ENCODE measurements at places on chromosomes 7 and 10.

GRCh38 chr10:67788028-67788886 is 49.7 kb downstream of the DNAJC12 start:
- DNase-seq, result peak; percentile 85

DNA sequence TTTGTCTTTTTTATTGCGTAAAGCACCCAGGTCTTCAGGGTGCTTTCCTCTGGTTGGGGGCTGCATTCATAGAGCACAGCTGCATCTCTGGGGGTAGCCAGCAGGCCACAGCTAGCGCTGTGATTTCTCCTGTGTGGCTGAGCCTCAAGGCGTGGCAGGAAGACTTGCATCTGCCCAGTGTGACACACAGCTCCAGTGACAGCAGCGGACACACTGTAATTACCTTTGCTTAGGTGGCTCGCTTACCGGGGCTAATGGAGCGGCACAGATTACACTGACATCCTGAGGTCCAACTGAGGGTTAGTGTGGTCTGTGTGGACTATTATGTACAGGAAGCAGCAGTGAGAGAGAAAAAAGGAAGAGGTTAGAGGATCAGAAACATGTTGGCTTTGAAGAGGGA is 27.1 kb downstream of the ABCB4 start:
- no peak for DNase-seq

- no peak for DNase-seq
Measured at GRCh38 chr7:49773218-49773935, at the start of gene VWC2. Gene VWC2 (plus strand): TSS chr7:49773638. CDS start chr7:49775436, 1,798 bp downstream.

DNA sequence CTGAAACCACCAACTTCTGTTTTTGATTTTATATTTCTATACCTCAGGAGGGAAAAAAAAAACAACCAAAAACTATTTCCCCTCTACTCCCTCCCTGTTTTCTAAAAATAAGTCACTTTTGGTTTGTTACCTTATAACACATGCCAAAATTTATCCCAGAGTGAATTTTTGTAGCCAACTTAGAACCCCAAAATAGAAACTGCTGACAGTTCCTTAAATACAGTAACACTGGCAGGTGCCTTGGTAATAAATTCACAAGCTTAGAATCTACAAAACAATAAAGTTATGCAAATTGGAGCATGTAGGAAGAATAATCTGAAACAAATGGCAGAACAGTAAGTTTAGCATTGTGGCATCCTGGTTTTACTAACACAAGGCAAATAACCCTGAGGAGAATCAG is 165.0 kb upstream of the HDAC9 start:
- no peak for DNase-seq

DNA sequence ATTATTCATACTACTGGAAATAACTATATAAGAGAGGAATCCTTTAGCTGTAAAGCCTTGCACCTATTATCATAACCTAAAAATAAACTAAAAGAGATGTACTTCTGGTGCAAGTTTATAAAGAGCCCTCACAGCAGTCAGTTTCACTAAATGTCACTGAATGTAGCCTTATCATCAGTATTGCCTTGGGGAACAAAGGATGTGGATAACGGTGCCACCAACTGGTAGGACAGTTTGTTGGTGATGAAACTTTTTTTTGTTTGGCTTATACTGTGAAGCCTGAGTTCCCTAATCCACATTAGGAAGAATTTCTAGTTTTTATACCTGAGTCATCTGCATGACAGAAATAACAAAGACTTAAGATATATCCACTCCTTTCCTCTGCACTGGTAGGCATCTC is 117.9 kb upstream of the COL1A2 start:
- peak; percentile 59 for DNase-seq

DNA sequence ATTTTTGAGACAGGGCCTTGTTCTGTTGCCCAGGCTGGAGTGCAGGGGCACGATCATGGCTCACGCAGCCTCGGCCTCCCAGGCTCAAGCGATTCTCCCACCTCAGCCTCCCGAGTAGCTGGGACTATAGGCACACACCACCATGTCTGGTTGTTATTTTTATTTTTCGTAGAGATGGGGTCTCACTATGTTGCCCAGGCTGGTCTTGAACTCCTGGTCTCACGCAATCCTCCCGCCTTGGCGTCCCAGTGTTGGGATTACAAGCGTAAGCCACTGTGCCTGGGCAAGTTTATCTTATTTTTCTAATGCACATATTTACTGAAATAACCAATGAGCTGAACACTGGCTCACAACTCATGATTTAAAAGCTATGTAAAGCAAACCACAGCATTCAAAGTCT is 61.9 kb downstream of the FAM171A1 start:
- no peak for DNase-seq

DNA sequence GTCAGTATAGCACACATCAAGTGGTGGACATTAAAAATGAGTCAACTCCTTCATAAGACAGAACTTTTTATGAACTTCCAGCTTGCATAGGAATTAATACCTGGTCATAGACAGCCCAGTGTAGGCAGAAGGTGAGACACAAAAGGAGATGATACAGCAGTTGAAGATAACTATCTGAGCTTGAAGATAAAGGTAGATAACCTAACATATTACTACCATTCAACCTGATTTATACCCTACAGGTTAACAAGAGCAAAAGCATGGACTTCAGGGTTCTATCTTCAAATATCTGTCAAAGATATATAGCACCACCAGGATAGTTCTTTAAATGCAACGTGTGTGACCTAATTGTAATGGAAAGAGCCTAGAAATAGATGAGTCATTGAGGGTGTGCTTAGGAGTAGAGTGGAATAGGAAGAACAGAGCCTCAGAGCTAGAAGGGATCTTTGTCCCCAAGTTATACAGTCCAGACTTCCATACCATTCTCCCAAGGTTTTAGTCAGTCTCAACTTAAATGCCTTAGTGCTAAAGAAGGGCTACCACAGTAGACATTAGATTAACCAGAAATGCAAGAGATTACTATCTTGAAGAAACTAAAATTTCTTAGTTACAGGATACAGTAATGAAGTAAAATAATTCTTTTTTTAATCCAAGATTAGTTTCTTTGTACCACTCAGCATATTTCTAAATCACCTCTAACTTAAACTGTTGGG is 9.2 kb downstream of the ZNF800 start:
- no peak for DNase-seq

DNA sequence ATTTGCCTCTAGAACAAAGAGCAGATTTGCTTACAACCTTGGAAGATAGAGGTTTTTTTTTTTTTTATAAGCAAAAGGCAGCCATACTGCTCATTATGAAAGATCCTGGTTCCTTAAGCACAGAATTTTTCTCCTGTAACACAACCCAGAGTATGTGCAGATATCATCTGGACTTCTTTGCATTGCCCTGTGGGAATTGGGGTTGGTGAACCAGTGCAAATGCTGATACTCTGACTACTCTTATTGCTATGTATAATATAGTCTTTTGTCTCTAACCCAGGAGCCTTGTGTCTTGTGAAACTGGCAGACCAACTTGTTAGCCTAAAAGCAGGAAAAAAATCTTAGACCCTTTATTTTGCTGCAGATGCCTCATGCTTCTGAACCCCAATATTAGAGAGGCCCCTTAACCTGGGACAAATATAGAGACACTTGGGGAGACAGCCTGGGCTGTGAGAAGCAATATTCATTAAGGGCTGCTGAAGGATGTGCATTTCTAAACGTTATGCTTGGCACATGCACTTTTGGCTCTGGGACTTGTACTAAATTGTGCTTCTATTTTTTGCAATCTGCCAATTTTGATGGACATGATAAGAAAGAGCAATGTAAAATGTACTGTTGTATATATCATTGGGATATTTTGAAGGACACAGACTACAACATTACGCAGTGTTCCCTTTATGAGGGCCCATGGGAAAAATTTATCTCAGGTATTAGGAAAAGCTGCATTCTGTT is 78.9 kb downstream of the ANLN start:
- DNase-seq, result no peak

GRCh38 chr7:122082160-122082559 is 61.9 kb downstream of the AASS start:
- no peak for DNase-seq

DNA sequence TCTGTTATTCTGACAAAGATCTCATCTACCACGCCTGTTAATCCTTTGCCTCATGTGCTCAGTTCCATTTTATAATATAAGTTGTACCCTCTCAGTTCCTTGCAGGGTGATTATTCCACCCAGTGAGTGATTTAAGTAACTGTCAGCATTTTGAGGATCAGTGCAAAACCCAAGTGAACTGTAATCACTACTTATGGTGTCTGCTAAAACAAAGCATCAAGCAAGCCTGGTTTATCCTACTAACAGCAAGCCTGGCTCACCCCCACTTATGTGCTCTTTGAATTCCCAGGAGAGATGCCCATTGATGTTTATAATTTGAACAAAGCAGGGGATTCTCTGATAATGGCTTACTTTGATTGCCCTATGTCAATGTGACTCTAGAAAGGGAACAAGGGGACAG is 186.8 kb upstream of the LRGUK start:
- no peak for DNase-seq

- no peak for DNase-seq
Measured at GRCh38 chr10:118484152-118484871, 111.1 kb downstream of the PRLHR start.

DNA sequence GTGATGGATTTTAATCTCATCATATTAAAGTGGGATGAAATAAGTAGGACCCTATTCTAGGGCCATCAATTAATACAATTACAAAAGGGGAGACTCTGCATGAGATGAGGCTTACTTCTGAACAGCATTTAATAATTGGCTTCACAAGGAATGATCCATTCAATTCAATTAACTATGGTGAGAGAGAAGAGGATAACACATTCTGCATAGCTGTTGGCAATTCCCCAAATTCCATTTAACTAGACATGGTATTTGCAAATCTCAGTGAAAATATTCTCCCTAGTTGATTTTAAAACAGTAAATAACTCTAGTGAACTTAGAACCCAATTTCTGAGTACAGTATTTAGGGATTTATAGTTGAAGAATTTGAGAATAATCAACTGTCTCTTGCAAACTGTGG is 145.3 kb downstream of the NOC3L start:
- DNase-seq, result no peak

DNA sequence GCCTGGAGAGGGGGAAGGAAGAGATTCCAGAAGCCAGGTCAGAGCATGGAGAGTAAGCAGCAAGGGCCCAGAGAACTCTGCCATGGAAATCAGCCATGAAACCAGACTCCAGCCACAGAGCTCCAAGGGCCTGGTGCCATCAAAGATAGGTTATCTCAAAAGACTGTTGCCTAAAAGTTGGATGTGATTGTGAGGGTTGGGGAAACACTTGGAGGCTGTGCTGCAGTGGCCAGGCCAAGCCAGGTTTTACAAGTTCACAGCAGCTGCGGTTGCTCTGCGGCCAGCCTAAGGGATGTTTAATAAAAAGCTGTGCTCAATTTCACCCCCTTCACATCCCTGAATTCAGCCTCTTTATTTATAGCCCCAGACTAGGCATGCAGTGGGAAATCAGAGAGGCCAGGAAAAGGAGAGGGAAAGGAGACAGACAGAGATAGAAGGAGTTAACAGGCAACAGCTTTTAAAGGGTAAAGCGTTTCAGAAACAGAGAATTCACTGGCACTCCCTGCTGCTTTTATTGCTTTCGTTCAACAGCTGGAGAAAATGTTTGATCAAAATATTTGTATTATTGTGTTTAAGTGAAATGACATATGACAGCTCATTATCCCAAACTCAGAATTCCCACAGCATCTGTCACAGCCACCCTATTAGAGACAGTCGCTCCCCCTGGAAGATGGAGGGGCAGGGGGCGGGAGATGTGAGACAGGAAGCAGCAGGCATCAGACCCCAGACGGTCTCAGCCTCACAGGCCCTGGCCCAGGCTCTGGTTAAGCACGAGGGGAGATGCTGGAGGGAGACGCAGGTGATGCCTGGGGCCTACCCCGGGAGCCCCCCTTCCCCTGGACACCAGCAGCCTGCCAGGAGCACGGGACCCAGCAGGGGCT is 140.1 kb downstream of the GLI3 start:
- no peak for DNase-seq

DNA sequence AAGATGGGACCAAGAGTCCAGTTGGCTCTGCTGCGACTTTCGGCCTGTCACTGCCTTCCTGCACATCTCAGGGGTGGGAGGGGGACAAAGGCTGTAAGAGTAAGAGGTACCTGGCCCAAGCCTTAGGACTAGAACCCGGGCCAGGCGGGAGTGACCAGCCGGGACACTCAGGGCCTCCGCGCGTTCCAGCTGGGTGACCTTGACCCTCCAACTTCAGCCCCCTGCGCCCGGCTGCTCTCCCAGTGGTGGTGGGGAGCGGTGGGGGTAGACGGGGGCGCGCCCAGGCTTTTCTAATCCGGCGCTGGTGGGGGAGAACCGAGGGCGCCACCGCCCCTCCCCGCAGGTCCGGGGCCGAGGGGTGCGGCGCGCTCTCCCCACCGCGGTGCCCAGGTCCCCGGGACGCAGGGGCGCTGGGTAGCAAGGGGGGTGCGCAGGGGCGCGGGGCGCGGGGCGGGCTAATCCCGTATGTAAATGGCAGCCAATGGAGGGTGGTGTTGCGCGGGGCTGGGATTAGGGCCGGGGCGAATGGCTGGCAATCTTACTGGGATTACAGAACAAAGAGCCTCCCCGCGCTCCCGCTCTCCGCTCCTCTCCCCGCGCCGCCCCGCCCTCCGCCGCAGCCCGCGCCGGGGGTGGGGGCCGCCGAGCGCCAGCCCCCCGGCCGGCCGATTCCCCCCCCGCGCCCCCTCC is at the start of gene GTF2IRD1:
Gene GTF2IRD1, plus strand, starts transcription at position 585 of the 690 bp plus-strand sequence. CDS start 54,175 bp downstream, outside the sequence.
- DNase-seq, result peak; percentile 53

- no peak for DNase-seq
Measured at GRCh38 chr10:12547301-12547771, 198.0 kb downstream of the CAMK1D start.

DNA sequence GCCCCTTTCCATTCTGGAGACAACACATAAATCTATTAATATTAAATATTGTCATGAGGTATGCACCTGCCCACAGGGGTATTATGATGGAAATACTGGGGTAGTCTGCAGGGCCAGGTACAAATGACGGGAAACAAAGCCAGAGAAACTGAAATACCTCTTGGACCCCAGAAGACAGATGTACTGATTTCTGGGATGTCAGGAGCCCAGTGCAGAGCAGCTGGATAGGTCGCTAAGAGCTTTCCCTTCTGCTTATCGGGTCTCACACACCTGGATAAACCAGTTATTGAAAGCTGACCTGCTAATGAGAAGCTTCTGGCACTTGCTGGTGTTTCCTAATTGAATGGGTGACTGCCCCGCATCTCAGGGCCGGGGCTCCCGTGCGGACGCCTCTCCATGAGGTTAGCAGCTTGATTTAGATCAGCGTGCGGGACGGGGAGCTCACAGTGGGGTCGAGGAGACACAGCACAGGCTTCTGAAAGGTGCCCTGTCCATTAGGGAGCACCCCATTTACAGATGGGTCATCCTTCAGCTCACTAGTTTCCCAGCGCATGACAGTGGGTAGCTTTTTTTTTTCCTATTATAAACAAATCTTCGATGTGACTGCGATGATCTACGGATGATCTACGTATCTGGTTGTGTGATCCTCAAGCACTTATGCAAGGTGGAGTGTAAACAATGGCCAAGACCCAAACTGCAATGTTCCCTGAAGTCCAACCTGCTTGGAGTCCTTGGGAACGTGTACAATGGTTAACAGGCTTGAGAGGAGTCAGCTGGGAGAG is 1.5 kb upstream of the INSIG1 start:
- no peak for DNase-seq
